ENCODE measurements at places on chromosomes 12 and 14. TPM values are rescaled to one million over a fixed set of nuclear protein-coding genes. Genes with fewer than 3 reads are reported as not detected.
A peak's percentile ranks its signal among the peaks of the same experiment; 100 is the strongest.

The PMCH gene
- not detected for total RNA-seq

The PLCZ1 gene
- total RNA-seq: not detected

GRCh38 chr12:52681526-52682380, 1.5 kb upstream of the KRT1 start:
- DNase-seq: no peak

DNA sequence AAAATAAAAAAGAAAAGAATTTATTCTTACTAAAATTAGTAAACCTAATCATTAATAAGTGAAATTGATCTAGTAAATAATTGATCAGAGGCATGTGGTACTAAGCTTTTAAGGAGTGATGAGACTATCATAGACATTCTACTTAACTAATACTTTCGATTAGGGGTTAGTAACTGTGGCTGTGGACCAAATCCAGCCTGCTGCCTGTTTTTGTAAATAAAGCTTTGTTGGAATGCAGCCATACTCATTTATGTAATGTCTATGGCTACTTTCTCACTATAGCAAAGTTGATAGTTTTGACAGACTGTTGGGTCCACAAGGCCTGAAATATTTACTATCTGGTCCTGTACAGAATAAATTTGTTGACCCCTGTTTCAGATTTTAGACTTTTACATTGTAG, 63.2 kb downstream of the PLEKHA5 start:
- DNase-seq: no peak

GRCh38 chr12:26389343-26389742, 194.0 kb downstream of the SSPN start:
- no peak for DNase-seq

DNA sequence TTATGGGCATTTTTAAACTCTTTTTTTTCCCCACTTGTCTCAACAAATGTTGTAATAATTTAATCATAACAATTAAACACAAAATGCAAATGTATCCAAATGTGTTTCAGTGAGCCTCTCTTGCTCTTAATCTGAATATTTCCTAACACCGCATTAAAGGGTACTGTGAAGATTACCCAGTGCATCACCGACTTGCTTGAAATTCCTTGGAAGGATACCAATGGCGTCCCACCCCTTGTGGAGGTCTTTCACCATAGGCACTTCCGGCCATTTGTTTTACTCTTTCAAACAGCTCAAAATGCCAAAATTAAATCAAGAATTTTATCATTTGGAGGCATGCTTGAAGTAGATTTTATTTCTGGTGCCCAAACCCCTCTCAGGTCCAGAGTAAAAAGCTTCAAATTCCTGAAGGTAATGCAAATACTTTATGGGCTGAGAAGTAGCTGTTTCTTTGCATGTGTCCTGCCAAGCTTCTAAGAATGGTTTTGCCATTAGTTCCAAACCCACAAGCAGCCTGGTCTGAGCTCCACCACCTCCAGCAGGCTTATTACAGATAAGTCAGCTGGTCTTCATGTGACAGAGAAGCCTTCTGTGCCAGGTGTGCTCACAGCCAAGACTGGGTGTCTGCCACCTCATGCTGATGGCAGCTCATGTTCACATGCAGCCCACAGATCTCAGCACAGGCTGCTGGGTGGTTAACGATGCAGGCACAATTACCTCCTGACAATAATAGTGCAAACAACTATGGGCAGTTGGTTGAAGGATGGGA, 16.4 kb upstream of the NUDT4 start:
- DNase-seq: peak; percentile 81
